ENCODE measurements at places on chromosomes 4 and X.

DNA sequence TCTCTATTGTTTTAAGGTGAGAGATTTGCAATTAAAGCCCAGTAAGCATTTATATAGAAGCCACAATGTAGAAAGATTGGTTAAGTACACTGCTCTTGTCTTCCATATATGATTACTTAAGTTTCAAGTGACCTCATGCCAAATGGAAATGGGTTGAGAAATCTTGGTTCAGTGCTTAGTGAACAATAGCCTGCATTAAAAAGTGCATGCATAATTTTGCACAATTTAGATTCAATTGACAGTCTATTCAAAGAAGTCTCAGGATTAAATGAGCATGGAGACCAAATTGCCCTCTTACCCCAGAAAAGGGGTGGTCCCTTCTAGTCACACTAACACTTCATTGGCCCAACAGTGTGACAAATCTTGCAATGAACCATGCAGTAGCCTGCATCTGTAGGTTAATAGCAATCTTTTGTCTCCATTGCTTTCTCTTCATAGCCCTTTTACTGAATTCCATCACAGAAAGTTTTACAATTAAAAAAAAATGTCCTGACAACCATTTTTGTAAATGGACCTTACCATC lies 93.6 kb downstream of the HHIP start:
- DNase-seq: no peak

GRCh38 chrX:95441836-95442235 lies 1242.8 kb upstream of the DIAPH2 start:
- no peak for DNase-seq

DNA sequence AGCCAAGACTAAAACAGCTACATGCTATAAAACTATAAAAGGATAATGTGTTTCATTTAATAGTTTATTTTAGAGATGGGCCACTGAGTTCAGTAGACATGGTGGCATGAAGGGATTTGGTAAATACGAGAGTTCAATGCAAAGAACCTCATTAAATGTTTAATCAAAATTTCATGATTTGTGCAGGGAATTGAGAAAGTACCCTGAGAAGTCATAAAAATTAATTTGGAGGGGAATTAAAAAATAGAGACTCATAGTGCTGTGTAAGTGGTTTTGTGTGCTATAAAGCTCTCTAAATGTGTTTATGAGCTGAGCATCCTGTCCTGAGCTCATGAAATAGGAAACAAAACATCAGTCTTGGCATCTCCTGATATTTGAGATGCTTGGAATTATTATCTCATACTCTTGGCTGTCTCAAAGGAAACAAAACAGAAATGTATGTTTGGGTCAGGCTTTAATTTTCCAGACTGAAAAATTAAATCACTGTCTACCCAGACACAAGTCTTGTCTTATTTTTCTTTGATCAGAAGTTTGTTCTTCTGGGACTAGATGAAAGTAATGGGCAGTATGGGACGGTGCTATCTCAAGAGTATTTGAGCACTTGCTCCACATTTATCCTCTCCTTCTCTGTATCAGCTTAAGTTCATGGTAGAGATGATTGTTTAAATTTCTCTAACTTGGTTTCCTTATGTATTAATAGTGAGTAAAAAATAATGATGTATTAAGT lies 38.0 kb upstream of the EMCN start:
- peak; percentile 30 for DNase-seq

DNA sequence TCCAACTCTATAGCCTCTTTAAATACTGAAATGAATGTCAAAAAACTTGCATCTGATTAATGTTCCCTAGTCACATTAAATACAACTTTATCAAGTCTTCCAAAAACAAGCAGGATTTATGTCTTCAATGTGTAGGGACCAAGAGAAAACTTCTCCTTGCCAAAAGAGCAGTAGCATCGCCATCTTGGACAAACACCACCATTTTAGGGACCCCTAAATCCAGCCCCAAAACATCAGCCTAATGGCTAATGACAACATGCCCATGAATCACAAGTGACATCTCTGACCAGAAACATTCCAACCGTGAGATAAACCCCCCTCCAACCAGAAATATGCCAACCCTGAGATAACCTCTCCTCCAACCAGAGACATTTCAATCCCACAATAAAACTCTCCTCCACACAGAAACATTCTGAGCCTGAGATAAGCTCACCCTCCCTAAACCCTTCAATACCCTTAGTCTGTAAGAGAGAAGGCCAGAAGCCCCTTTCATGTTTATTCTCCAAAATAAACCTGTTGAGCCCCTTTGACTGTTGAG lies 697.4 kb downstream of the TRAM1L1 start:
- DNase-seq: no peak

- DNase-seq: no peak
These were observed 441.7 kb upstream of the RASGEF1B start for GRCh38 chr4:81913427-81913879.

- DNase-seq: no peak
These were observed 410.6 kb downstream of the IL1RAPL1 start for GRCh38 chrX:28997706-28998463.

- no peak for DNase-seq
These were observed 81.1 kb upstream of the KLHL13 start for GRCh38 chrX:118197730-118198129.

GRCh38 chr4:37994569-37994968 lies 34.4 kb downstream of the PTTG2 start:
- DNase-seq: no peak

GRCh38 chr4:105923497-105924238 lies 28.4 kb downstream of the NPNT start:
- no peak for DNase-seq

GRCh38 chr4:36173905-36174304 lies 70.4 kb downstream of the ARAP2 start:
- no peak for DNase-seq

- DNase-seq: peak; percentile 41
These were observed 100.0 kb downstream of the TET2 start for GRCh38 chr4:105246712-105247111.

DNA sequence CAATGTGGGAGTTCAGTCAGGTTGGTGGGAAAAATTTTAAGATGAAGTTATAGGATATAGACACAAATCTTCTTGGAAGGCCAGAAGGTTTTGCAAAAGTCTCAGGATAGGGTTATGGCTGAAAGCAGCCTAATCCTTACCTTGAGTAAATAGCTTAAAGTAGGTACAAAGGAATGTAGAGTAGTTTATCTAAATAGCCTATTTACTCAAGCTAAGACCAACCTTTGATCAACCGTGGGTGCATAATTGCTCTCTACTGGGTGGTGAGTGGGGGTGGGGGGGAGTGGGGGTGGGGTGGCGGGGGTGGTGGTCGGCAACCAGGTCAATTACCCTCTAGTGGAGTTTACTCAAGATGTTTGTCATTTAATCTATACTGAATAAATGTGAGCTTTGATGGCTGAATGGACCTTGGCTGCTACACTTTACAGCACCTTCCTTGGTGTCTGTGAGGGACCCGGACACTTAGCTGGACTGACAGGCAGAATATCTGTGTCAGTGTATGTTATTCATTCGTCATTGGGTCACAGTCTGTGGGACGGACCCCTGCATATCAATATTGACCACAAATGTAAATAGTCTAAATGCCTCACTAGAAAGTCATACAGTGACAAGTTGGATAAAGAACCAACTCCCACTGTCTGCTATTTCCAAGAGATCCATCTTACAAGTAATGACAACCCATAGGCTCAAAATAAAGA lies 545.7 kb upstream of the PABPC4L start:
- DNase-seq: no peak

DNA sequence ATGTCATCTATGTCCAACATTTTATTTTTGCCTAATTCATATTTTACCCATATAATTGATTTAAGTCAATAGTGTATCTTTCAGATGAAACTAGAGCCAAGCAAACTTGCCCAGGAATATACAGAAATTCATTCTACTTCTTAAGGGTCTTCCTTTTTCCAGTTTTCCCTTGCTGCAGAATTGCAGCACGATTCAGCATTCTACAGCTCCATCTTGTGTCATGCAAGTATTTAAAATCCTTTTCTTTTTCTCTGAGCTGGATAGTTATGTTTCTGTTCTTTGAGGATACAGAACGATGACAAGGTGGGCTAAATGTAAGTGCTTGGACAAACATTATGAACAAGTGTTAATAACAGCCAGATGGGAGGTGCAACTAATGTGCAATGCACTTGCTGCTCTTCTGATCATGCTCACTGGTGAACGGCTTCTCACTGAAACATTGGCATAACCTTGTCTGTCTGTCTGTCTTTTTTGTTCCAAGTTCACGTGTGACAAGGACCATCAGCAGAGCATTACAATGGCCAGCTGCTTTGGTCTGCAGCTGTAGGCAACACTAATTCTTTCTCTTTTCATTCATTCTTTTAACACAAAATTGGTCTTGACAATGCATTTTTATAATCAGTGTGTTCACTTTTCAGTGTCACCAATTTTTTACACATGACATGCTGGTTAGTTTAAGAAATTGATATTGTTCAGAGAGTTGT lies 1821.7 kb downstream of the ARAP2 start:
- DNase-seq: no peak

DNA sequence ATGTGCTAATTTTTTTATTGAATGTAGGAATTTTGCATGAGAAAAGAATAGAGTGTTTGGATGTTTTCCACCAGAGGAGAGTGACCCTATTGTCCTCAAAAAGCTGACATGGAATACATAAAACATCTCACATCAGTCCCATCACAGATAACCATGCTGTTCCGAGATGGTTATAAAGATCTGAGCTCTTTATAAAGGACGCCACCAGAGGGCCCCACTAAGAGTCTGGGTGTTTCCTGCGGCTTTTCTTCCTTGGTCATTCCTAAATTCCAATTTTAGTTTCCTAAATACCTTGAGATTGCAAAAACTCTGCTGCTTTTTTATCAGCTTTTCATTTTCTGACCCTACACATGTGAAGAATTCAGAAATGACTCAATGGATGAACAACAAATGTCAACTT lies 504.5 kb upstream of the FRG1 start:
- no peak for DNase-seq

DNA sequence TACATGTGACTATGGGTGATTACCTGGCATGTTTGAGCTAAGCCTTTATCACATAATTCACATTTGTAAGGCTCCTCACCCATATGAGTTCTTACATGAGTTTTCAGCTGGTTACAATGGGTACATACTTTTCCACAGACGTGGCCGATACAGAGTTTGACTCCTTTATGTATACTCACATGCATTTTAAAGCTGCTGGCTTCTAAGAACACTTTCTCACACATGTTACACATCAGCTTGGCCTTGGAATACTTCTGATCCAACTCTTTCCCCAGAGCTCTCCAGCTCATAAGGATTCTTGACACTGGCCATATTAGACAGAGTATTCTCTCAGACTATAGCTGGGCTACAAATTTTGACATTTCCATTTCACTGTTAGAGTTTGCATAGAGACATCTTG lies 66.3 kb downstream of the TAB3 start:
- DNase-seq: no peak
